CD4-positive, alpha-beta T cell treated with Interleukin-1 beta for 1 hour (primary cell): ENCODE measurements at places on chromosomes 7 and 10.

DNA sequence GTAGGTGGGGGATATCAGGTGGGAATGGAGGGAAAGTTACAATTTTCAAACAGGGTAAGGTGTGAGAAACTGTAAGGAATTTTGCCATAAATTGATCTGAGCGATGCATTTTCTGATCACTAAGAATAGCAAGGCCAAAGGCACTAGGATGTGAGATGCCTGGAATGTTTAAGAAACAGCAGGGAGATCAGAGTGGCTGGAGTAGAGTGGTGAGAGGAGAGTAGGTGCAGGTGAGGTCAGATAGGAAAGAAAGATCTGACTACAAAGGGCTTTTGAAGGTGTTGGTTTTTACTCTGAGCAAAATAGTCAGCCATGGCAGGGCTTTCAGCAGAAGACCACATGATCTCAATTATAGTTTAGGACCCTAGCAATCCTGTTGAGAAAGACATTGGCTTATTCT is 55.0 kb downstream of the HDAC9 start:
- no peak for DNase-seq

DNA sequence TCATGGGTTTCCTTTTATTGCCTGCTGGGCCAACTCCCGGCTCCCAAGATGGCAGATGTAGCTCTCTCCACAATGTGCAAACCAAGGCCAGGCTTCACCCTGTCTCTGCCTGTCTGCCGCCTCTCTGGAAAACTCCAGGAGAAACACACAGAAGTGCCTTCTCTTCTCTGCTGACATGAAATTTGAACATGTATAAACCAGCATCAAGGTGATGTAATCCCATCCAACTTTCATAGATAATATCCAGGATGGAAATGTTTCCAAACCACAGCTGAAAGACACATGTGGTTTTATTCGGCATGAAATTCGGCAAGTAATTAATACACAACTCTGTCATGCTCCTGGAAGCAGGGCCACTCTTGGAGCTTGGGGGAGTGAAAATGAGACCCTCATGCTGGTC is 297.2 kb downstream of the C7orf25 start:
- no peak for DNase-seq

- no peak for DNase-seq
Observed at GRCh38 chr10:12186323-12186722, 9.4 kb downstream of the NUDT5 start.

DNA sequence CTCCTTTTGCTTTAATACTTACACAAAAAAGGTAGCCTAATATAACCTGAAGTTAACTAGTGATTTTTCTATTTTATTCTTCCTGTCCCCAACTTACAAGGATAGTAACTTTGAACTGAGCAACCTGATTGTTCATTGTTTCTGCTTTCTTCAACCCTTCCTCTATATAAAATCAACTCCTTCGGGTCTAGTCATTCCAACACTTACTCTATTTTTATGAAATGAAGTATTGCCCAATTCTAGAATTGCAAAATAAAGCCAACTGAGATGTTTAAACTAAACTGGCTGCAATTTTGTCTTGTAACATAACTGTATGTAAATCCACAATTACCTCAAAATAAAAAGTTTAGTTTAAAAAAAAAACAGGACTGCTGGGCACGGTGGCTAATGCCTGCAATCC is 20.3 kb upstream of the DNA2 start:
- DNase-seq = no peak

- DNase-seq = peak; percentile 60
Observed at GRCh38 chr10:133275684-133276092, 980 bp downstream of the ADAM8 start.

GRCh38 chr10:46198516-46198915 is 88.3 kb upstream of the ANTXRL start:
- DNase-seq = no peak

DNA sequence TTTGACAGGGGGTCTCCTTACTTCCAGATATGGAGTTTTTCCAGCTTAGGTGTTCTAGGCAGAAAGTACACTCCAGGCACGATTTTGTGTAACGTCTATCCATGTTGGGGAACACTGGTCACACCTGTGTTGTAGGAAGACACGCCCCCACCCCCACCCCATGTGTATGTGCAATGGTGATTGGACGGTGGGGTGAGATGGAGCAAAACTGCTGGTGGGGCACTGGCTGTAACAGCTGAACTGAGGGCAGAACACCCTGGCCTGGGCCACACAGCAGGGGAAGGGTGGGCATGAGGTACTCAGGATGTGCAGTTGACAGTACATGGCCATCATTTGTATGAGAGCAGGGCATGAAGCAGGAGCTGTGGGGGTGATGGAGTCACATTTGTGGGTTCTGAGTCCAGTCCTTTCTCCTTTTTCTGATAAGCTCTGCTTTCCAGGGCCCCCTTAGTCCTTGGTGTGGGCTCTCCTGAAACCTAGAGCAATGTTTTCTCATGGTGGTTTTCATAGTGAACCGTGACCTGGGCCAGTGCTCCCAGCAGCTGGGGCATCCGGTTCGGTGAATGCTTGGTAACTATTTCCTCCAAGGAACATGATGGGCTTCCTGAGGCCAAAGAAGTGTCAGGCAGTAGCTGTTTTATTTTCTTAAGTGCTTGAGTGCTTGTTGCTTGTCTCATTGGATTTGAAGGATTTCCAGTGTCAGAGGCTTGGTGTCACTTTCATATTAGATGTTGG is 63.4 kb upstream of the AQP1 start:
- DNase-seq = no peak

- peak; percentile 12 for DNase-seq
Observed at GRCh38 chr7:135508883-135509588, 866 bp downstream of the CNOT4 start.

- DNase-seq = no peak
Observed at GRCh38 chr7:17690030-17690429, 250.3 kb downstream of the SNX13 start.

DNA sequence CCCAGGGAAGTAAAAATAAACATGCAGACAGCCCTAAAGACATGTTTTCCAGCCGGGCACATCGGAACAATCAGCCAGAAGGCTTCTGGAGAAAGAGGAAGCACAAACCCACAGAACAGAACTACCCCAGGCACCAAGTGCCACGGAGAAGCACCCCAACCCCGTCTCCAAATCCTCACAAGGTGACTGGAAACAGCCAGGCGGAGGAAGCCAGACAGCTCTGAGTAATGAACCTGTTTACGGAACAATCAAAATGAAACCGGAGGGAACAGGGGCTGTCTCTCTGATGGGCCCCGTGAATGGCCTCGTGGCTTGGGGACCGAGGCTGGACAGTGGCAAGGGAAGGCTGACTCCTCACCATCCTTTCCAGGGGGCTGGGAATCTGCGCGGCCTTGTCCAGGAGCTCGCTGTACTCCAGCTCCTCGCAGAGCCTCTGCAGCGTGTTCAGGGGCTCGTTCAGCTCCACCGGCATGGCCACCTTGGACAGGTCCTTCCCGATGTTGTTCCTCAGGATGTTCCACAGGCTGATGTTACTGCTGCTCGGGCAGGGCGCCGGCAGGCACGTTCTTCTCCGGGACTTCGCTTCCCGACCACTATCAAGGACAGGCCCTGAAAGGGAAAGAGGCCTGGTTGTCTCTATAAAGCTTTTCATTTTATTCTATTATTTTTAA is 77.0 kb upstream of the GSDME start:
- DNase-seq = peak; percentile 54

- no peak for DNase-seq
Observed at GRCh38 chr10:58173391-58173790, 94.3 kb downstream of the IPMK start.

DNA sequence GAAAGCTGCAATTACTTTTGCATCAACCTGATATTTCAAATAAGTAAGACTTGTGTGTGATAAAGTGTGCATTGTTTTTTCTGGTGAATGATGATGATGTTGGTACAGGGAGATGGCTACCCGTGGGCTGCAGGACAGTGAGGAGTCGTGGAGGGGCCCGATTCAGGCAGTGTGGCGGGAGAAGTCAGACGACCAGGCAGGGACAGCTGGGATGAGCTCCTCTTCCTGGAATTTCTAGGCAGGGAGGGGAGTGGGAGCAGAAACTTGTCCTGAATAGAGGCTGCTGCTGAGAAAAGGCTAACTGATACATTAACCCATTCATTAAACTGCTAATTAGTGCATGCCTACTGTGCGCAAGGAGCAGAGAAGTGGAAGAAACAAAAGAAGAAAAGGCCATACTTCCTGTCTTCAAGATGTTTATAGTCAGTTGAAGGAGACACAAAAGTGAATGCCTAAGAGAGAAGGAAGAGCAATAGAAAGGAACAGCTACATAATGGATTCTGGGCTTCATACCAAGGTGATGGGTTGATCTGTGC is 9.3 kb upstream of the GATAD1 start:
- no peak for DNase-seq

GRCh38 chr7:27873981-27874957 is 134.3 kb downstream of the TAX1BP1 start:
- no peak for DNase-seq

GRCh38 chr10:35043796-35044344 is 46.3 kb downstream of the CUL2 start:
- DNase-seq = no peak

DNA sequence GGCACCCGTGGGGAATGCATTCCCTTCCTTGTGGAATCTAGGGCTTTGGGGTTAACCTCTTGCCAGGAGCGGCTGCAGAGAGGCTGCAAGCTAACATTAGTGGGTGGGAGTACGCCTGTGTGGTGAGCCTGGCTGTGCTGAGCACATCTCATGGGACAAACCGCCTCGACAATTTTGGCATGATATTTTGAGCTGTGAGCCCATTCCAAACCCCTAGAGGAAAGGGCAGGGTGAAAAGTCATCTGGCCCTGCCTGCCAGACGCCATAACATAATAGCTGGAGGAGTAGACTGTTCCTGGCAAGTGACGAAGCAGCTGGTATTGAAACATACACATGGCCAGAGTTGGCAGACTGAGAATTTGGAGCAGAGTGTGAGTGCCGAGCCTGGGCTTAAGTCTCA is 110.0 kb downstream of the TACC2 start:
- DNase-seq = no peak

DNA sequence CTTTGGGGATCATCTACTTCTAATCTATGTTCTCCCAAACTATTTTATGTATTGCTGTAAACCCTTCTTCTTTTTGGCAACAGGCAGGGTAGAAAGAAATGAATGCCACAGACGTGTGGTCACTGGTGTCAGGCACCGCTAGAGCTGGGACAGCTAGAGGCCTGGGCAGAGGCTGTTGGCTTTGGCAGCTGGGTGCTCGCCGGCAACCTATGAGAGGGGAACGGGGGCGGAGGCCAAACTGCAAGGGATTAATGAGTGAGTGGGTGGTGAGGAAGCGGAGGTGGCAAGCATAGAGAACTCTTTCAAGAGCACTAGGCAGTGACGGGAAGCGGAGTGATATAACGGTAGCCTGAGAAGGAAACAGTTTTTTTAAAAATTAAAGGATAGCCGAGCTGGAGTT is 78.5 kb downstream of the CREB5 start:
- DNase-seq = no peak

- no peak for DNase-seq
Observed at GRCh38 chr7:32385316-32385956, 104.7 kb downstream of the LSM5 start.

DNA sequence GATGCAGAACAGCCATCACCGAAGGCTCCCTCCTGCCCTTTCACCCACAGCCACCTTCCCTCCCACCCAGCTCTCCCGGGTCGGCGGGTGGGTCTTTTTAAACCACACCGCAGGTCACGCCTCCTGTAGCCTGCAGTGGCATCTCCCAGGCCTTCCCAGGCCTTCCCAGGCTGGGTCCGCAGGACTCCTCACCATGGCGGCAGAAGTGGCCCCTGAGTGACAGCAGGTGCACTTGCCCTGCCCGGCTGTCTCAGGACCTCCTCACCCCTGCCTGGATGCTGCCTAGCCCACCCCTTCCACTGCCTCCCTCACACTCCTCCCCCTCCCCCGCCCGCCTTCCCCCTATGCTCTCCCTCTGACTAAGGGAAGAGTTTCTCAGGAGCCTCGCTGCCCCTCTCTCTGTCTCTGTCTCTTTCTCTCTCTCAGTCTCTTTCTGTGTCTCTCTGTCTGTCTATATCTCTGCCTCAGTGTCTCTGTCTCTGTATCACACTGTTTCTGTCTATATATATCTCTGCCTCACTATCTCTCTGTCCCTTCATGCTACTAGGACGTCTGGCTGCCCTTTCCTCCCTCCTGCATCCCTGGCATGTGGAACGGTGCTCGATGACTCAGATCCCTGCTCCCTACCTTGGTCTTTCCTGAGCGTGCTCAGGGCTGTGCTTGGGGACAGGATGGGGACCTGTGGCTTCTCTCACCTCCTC is 57.5 kb downstream of the GLRX3 start:
- no peak for DNase-seq

DNA sequence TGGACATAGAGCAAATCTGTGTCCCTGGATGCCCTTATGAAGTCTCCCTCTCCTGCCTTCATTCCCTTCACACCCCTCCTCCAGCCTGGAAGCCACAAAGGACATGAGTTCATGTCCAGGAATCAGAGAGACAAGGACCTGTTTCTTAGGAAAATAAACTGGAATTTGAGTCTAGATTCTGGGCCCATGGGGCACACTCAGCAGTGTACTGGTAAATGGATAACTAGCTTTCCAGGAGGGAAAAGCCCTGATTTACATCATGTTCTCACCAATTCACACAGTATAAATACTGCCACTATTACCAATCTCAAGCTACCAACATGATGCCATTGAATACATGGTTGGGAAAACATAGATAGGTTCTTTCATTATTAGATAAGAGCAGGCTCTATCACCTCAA is 9.9 kb downstream of the FAM237B start:
- no peak for DNase-seq

GRCh38 chr7:118590107-118590506 is 365.6 kb downstream of the ANKRD7 start:
- DNase-seq = no peak

DNA sequence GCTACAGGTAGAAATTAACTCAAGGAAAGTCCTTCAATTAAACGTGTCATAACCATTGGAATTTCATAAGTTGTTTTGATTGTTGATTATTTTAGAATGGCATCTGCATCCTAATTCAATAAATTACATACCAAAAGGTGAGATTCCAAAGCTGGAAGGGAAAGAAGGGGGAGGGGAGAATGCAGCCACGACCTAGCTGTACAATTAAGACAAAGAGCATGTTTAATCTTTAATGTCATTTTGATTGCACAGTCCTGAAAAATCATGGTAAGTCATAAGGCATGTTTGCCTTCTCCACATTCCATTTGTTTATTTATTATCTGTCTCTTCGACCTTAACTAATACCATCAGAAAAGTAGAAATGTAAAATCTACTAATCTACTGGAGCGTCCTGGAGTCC is 358.1 kb downstream of the FRMD4A start:
- no peak for DNase-seq

DNA sequence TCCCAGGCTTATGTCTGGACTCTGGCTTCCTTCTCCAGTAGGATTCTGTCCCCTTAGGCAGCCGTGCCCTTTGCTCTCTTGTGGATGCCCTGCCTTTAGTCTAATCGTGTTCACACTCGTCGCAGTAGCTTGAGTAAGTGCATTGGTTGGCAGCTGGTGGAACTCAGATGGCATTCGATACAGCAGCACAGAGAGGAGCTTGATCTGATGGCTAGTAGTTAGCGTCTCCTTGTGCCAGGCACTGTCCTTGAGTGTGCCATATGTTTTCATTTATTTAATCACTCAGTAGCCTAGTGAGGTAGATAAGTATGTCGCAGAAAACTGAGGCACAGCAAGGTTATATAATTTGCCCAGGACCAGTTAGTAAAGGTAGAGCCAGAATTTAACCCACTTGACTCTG is 18.2 kb upstream of the PARP12 start:
- no peak for DNase-seq

GRCh38 chr10:131474416-131474815 is 162.9 kb upstream of the TCERG1L start:
- no peak for DNase-seq
